ENCODE measurements at places on chromosomes 5 and 9. TPM values are rescaled to one million over a fixed set of nuclear protein-coding genes. Genes with fewer than 3 reads are reported as not detected.

SLC6A19 gene
- not detected for total RNA-seq

PIP5KL1 gene
- total RNA-seq = 1.6 TPM

SPATA31D1 gene
- not detected for total RNA-seq

TMEM171 gene
- total RNA-seq = 15.7 TPM

ELOVL7 gene
- 8.2 TPM for total RNA-seq

CTXN3 gene
- total RNA-seq = not detected

SPATA31D4 gene
- not detected for total RNA-seq

CFAP90 gene
- not detected for total RNA-seq

RARS1 gene
- 258 TPM for total RNA-seq

ARL14EPL gene
- 1.0 TPM for total RNA-seq

SEC24A gene
- 20.3 TPM for total RNA-seq

CAMK4 gene
- total RNA-seq = 8.1 TPM

PCDHGA5 gene
- total RNA-seq = 0.41 TPM

PCDHB10 gene
- total RNA-seq = 3.9 TPM

NOXA1 gene
- 1.7 TPM for total RNA-seq

SOWAHA gene
- total RNA-seq = not detected

SLC46A2 gene
- total RNA-seq = not detected

CDO1 gene
- total RNA-seq = not detected

FIBCD1 gene
- 1.6 TPM for total RNA-seq

Measured in A172 (cell line).